Endothelial cell (in vitro differentiated cells): ENCODE measurements at places on chromosomes 1 and 21.

DNA sequence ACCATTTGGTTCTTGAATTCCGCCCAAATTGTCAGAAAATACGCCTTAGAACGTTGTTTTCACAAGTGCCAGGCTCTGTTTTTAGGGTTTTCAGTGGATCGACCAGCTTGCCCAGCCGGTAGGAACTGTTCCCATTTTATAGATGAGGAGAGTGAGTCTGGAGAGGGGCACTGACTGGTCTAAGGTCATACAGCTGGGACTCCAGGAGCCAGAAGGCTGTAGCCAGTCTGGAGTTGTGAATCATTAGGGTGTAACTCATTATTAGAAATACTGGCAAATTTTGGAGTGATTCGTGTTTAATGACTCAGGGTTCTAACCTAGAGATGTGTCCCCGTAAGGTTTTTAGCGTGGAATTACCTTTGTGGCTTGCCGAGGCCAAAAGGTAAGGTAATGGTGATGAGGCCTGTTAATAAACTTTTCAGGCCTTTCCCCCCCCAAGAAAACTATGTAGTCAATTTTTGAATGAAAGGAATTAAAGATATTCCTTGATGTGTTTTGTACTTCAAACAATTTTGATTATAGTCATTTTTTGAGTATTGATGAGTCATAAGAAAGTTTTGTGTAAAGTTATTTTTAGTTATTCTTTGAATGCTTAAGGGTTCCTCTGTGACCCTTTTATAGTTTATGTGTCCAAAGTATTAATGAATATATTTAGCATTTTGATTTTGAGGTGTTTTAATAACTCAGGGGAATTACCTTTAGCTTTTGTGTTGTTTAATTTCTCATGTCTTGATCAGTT is 2.1 kb downstream of the DYRK1A start:
- DNase-seq = no peak

GRCh38 chr1:81111818-81112217 is 688.9 kb upstream of the ADGRL2 start:
- DNase-seq = no peak

DNA sequence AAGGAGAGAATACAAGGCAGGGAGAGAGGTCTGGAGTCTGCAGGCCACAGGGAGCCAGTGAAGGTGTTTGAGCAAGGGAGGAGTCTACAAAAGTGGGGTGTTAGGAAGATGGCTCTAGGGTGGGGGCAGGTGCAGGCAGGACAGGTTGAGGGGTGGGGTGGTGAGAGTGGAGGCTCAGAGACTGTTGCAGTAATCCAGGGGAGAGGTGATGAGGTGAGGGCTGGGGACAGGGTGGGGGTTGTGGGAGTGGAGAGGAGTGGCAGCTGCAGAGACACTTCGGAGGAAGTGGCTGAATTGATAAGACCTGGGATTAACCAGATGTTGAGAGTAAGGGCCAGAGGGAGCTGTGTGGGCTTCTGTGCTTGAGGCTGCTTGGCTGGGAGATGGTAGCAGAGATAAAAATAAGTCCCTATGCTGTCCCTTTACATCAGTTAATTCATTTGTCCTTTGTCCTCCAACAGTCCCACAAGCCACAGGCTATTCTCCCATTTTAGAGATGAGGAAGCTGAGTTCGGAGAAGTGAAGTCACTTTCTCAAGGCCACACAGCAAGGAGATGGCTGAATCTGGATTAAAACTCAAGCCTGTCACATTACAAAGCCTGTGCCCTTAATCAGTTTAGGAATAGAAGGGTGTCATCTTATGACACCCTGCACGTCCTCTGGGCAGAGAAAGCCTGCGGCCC is 54.8 kb upstream of the SYNC start:
- DNase-seq = no peak

DNA sequence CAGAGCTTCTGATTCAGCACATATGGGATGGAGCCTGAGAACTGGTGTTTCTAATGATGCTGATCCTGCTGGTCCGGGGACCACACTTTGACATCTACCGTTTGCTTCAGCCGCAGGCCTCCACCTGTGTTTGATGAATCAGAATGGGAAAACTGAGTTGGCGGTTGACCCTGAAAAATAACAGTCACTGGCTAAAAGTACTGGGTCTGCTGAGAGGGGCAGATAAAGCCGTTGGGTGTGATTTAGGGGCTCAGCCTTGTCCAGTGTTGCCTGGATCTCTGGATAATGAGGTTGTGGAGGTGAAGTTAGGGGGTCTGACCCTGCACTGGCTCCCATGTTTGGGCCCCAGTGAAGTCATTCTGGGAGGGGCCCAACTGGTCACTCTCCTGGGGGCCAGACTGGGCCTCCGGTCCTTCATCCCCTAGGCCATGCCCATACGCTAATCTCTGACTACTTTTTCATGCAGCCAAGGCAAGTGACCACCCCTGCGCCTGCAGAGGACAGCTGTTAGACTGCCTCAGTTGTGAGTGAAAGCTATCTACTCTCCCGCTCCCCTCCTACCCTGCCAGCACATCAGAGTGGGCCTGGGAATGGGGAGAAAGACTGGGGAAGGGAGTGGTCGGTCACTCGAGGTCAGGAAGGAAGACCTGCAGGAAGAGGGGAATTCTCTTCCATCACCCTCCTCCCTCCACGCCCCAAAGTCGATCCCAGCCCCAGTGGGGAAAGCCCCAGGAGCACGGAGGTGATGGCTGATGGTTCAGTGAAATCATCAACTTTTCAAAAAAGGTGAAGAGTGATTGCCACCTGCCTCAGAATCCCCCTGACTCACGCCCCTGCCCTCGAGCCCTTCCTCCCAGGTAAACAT is 27.7 kb downstream of the VASH2 start:
- DNase-seq = no peak

- DNase-seq = no peak
These were observed 6.8 kb downstream of the LAMC1 start for GRCh38 chr1:183030053-183030452.

- DNase-seq = no peak
These were observed 19.8 kb downstream of the CD1D start for GRCh38 chr1:158200527-158200926.

DNA sequence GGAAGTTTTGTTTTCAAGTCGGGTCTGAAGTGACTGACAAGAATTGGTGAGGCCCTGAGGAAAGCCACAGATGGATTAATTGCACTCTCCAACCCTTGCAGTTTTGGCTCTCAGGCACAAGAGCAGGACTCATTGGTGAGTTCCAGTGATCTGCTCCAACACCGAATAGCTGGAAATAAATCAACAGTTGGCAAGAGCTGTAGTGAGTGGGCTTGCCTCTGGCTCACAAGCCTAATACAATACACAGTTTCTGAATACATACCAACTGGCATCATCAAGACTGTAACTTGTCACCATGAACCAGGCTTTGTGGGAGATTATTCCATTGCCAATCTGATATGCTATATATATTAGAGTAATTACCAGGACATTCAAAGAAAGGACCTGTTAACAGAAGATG is 131.6 kb downstream of the GRIK1 start:
- DNase-seq = no peak

GRCh38 chr21:46128933-46129571 is 26.3 kb downstream of the FTCD start:
- DNase-seq = no peak

GRCh38 chr1:2019172-2019543 is at the start of gene GABRD:
TSS of gene GABRD (plus strand) at chr1:2019345. CDS start at chr1:2019424, 79 bp downstream.
- DNase-seq = peak; percentile 52

GRCh38 chr1:2528966-2529783 is 888 bp downstream of the HES5 start:
- DNase-seq = no peak

- DNase-seq = no peak
These were observed 85.1 kb downstream of the STUM start for GRCh38 chr1:226633541-226634165.

DNA sequence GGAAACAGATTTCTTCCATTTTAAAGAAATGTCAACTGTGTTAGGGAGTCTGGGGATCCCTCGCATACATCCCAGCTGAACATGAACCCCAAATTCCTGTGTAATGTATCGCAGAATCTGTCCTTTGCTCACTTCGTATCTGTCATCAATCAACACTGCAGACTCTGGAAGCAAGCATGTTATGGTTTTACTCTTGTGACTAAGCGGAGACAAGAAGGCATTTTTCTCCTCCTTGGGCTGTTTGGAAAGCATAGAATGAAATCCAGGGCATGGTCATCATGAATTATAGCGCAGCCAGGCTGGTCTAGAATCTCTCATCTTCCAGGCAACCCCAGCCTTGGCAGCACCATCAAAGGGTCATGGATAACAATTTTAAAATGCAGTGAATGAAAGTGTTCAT is 290.2 kb downstream of the KIF26B start:
- no peak for DNase-seq

DNA sequence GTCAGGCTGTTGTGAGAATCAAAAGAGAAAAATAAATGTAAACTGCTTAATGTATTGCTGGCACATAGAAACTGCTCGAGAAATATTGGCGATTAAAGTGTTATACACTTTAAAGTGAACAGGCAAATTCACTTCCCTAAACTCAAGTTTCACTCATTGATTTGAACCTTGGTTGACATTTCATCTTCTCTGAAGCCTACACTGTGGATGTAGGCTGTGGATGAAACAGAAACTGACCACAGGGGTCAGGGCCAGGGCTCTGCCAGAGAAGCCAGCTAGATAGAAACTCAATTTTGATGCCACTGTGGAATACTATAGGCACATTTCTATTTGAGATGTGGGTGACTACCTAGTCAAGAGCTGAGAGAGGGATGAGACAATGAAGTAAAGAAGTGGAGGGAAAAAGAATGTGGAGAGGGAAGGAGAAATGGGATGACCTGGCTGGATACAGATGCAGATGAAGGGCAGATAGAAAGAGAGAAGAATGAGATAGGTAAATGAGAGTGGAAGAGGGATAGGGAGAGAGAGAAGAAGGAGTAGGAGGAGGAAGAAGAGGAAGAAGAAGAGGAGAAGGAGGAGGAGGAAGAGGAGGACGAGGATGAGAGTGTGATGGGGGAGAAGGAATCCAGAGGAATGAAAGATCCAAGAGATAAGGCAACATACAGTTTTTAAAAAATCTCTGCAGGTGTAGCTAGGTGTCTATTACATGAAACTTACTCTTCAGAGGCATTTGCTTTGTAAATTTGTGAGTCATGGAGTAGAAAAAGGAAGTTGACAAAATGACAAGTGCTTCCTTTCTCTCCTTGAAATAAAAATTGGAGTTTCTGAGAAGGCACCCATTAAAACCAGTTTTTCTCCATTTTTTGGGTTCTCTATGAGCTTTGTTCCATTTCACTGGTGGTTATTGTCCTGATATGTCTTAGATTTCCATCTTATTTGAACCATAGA is 17.4 kb upstream of the CD1D start:
- DNase-seq = no peak

GRCh38 chr1:106875622-106876021 is 180.9 kb upstream of the PRMT6 start:
- no peak for DNase-seq

GRCh38 chr1:218401441-218401997 is 56.4 kb downstream of the TGFB2 start:
- DNase-seq = no peak

GRCh38 chr1:152162792-152163463 is 3.9 kb upstream of the RPTN start:
- DNase-seq = no peak

DNA sequence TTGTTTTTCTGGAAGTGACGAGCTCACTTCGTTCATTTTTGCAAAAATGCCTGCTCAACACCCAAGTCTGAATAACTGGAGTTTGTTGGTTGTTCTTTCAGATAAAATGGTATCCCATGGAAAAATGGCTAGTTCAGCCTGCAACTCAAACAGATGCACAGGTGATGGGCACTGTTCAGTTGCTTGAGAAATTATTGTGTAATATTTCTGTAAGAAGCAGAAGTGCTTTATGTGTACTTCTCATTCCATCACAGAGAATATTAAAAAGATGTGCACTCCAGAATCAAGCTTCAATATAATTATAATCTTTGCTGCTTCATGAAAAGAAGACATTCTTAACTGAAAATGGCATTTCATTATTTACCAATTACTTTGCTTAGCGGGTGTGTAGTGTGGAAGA is 9.1 kb downstream of the SYT2 start:
- DNase-seq = no peak

- no peak for DNase-seq
These were observed 195.6 kb downstream of the ZNF326 start for GRCh38 chr1:90190523-90190922.

DNA sequence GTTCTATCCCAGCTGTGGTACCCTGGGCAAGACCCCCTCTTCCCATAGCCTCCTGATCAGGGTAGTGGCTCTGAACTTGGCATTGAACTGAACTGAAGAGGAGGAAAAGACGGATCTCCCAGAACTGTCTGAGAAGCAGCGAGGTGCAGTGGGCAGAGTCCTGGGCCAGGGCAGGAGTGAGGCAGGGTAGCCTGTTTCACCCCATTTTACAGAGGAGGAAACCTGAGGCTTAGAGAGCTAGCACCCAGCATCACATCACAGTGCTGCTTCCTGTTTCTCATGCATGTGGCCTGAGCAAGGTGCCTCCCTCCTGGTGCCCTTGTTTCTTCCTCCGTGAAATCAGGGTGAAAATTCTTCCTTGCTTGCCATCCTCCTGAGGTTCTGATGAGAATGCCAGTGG is 17.1 kb downstream of the ZNF362 start:
- DNase-seq = no peak
